ENCODE measurements at places on chromosomes 11 and 22.

DNA sequence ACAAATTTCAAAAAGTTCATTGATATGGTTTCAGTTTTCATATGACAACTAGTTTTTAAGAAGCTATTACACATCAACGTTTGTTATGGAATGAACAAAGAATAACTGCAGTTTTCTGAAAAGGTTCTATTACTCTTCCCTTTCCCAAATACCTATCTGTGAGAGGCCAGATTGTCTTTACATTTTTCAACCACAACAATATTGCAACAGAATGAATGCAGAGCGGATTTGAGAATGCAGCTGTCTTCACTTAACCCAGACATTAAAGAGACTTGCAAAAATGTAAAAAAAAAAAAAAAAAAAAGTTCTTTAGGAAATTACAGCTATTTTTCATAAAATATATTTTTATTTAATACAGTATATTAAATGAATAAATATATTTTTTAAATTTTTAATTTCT, 250.8 kb downstream of the DDX10 start:
- DNase-seq, result no peak

DNA sequence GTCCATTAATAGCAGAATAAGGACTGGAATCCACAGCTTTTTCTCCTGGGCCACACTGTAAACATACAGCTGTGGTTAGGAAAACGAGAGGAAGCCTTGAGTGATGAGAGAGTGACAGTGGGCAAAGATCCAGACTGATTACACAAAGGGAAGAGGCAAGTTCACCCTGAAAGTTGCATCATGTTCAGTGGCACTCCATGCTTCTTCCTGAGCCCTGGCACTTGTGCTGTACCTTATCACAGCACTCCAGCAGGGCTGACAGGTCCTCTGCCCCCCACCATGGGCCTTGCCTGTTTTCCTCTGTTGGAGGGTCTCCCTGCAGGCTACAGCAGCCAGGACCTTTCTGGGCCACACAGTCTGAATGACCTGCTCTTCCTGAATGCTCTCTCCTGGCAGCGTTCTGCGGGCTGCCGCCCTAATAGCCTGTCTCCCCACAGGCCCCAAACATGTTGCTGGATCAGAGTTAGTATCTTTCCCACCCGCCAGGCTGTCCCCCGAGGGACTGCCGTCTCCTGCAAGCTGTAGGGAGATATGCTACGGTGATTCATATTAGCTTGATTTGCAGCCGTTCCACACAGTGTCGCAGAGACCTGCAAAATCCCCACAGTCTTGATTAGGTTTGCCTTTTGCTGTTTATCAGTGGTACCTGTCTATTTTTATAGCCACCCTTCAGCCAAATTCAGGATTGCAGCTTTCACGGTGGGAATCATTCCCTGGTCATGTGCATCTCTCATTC, 60.2 kb downstream of the NTM start:
- no peak for DNase-seq

DNA sequence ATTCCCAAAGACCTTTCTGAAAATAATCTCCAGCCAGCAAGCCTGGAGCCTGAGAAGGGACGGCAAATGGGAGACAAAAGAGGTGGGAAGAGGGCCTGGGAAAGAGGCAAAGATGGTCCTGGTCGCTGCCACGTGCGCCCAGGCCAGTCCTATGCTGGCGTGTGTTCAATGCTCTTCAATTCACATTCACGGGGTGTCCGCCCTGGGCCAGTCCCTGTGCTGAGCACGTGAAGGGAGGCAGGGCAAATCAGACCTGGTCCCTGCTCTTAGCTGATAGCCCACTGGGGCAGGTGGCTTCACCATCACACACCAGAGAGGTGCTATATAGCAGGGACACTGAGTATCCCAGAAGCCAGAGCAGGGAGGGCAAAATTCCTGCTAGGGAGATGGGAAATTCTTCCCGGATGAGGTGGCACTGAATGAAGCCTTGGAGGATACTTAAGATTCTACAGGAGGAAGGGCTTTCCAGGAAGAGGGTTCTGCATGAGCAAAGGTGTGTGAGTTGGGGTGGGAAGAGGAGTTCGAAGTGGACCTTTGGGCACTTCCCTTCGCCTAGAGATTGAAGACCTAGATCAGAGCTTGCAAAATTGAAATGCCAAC, 148.2 kb downstream of the CHST1 start:
- no peak for DNase-seq

GRCh38 chr11:96393753-96394348, 4.0 kb downstream of the JRKL start:
- no peak for DNase-seq

DNA sequence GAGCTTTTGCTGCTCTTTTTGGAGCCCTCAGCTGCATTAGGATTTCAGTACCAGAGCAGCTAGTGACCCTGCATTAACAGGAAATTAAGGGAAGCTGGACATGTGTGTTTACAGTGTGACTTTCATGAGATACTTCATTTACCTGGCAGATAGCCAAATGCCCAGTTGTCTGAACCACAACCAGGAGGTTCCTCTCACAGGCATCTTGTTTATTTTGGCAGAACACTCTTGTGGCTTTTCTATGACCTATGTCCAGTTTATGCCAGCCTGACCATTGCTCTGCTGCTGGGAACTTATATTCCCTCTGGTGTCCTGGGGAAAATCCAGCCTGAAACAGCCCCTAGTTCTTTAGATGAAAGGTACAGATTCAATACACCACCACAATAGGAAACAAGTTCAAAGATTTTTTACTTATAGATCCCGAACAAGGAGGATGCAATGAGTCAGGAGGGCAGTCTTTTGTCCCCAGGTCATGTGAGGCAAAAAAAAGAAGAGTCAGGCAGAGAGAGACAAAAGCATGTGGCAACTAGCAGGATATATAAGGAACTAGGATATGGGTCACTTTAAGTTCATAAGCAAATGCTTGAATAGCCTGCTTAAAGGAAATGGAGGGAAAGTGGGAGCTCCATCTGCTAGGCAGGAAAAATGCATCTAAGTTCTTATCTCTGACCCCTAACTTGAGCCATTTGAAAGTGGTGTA, 379.3 kb downstream of the INSC start:
- DNase-seq, result no peak

DNA sequence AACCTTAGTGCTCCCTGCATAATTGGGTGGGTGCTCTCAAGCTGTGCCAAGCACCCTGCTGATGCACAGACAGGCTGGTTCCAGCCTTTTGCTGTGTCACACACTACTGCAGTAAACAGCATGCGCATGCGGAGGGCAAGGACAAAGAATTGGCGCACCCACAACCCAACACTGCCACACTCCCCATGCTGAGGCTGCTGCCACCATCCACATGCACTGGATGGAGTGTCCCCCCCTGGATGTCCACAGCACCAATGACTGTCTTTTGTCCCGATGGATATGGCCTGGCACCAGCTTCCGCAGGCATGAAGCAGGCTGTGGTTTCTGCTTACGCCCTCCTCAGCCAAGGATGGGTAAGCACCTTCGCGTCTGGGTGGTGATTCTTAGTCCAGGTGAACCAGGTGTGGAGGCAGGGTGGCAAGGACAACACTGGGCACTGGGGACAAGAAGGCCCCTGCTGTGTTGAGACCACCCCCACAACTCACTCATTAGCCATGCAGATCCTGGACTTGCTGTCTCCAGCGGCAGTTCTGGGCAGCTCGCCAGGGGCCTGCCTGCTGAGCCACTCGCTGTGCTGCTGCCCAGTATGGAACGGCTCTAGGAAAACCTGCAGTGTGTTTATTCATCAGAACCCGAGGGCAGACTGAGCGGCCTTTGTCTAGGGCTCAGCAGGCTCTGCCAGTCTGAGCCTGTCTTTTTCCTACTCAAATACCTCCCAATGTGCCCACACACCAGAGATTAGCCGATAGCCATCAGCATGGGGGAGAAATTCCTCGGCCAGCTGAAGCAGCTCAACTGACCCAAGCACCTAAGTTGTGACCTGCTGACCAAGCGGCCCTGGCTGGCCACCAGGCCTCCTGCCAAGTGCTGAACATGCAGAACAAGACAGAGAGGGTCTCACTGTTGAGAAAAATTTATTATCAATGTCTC, 8.2 kb upstream of the NAP1L4 start:
- peak; percentile 74 for DNase-seq

- no peak for DNase-seq
These were observed 9.3 kb upstream of the ADAMTS15 start for GRCh38 chr11:130439160-130439519.

DNA sequence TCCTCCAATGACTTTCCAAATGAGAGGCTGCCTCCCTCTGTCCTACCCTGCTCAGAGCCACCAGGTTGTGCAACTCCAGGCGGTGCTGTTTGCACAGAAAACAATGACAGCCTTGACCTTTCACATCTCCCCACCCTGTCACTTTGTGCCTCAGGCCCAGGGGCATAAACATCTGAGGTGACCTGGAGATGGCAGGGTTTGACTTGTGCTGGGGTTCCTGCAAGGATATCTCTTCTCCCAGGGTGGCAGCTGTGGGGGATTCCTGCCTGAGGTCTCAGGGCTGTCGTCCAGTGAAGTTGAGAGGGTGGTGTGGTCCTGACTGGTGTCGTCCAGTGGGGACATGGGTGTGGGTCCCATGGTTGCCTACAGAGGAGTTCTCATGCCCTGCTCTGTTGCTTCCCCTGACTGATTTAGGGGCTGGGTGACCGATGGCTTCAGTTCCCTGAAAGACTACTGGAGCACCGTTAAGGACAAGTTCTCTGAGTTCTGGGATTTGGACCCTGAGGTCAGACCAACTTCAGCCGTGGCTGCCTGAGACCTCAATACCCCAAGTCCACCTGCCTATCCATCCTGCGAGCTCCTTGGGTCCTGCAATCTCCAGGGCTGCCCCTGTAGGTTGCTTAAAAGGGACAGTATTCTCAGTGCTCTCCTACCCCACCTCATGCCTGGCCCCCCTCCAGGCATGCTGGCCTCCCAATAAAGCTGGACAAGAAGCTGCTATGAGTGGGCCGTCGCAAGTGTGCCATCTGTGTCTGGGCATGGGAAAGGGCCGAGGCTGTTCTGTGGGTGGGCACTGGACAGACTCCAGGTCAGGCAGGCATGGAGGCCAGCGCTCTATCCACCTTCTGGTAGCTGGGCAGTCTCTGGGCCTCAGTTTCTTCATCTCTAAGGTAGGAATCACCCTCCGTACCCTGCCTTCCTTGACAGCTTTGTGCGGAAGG, 2.9 kb downstream of the APOC3 start:
- DNase-seq, result no peak
